ENCODE measurements at places on chromosomes 1 and 21.

GRCh38 chr1:2237773-2238172, 9.7 kb downstream of the SKI start:
- no peak for DNase-seq

GRCh38 chr1:206013026-206013795, 10.0 kb upstream of the RAB7B start:
- no peak for DNase-seq

DNA sequence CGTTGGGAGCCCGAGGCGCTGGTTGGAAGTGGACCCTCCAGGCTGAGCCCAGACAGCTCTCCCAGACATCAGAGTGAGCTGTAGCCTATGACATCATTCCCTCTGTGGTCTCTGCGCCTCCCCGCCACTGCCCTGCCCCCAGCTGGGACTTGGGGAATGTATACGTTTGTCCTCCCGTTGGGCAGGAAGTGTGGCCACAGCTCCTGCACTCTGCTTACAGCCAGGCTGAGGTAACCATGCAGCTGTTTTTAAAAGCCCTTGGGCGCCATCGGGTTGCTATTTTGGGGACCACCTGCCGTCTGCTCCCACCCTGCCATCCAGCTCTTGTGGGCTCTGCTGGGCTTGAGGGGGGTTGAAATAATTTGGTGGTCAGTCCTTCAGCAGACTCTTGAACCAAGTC, 7.8 kb downstream of the VASH2 start:
- no peak for DNase-seq

GRCh38 chr21:15354516-15354915, 289.7 kb upstream of the NRIP1 start:
- no peak for DNase-seq

GRCh38 chr1:77976433-77977076, 2.3 kb downstream of the FUBP1 start:
- no peak for DNase-seq

DNA sequence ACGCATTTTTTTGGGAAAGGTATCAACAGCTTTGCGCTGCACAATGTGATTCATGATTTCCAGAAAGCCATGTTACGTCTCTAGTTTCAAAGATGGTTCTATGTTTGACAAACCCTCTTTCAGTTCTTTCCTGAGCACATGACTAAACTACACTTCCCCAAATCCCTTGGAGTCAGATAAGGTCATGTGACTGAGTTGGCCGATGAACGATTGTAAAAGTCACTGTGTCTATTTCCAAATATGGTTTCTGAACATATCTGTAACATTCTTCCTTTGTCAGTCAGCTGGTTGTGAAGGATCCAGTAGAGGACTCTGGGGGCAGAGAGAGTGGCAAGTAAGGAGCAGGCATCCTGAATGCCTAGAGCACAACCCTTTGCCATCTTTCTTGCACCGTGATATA, 35.4 kb downstream of the TMPRSS15 start:
- no peak for DNase-seq

GRCh38 chr1:243351337-243351736, 95.5 kb downstream of the SDCCAG8 start:
- no peak for DNase-seq

GRCh38 chr1:69755647-69756046, 187.9 kb downstream of the LRRC7 start:
- DNase-seq = no peak

DNA sequence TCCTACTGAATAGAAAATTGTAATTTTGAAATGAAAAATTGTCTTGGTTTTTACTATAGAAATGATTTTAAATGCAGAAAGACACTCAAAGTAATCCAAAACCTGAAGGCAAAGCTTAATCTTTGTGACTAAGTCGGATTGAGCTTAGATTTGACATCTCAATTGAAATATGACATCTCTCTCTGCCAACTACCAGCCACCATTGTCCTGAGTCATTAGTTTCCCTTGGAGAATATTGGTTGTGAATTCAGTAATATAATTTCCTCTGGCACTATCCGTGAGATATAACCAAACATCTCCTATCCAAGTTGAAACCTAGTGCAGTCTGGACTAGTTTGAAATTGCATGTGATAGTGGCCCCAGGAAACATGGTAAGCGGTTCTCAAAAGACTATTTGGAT, 37.1 kb downstream of the PLA2G4A start:
- DNase-seq = peak; percentile 40

GRCh38 chr1:76102046-76102445, 27.5 kb downstream of the ST6GALNAC3 start:
- DNase-seq = no peak

- no peak for DNase-seq
These were observed 51.0 kb upstream of the EFHD2 start for GRCh38 chr1:15358565-15359133.

DNA sequence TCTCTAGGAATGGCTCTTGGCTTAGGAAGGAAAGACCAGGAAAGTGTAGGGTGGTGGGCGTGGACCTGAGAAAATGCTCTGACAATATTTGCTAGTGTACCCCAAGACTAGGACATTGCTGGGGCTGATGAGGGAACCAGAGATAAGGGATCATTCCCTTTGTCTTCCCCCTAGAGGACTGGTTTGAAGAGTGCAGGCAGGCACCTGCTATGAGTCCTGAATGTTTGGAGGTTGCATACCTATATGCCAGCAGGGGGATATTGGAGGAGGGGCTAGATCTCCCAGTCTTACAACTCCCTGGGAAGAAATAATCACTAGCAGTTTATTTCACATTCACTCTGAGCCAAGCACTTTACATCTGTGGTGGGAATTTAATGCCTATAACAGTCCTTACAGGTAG, 6.0 kb upstream of the BCL10 start:
- no peak for DNase-seq

- DNase-seq = no peak
These were observed 346.7 kb downstream of the USP25 start for GRCh38 chr21:16076465-16076864.

DNA sequence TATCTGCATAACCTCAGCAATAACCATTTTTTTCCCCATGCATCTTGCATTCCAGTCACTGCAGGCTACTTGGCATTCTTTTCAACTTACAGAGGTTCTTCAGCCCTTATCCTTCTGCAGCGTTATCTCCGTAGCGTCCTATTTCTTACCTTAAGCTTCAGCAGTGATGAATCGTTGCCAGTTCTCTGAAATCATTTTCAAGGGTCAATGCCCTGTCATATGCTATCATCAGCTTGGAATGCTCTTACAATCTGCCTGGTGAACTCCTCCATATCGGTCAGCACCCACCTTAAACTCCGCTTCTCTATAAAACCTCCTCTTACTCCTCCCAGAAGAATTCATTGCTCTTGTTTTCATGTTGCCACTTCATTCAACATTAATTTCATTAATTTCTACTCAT, 105.1 kb upstream of the DPH5 start:
- DNase-seq = no peak

- DNase-seq = no peak
These were observed 6.8 kb upstream of the SLAMF9 start for GRCh38 chr1:159960721-159961381.

- peak; percentile 23 for DNase-seq
These were observed 14.1 kb downstream of the AZIN2 start for GRCh38 chr1:33094971-33095604.

GRCh38 chr1:194069168-194069830, 882.9 kb upstream of the B3GALT2 start:
- DNase-seq = peak; percentile 87

DNA sequence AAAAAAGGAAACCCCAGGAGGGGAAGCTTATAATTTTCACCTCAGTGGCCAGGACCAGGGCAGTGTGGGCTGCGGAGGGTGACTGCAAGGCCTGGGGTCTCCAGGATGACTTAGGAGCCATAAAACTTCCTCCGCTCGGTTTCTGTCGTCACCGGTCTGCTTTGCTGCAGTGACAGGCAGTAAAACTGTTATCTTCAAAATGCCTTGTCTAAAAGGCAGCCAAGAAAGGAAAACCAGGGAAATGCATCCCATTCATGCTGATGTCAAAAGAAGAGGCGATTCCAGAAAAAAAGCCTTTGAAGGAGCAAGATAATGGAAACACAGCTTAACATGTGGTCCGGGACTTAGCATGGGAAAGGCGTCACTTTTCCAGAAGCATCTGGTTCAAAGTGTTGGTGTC, 42.0 kb downstream of the COL6A1 start:
- DNase-seq = no peak

- DNase-seq = no peak
These were observed 120.3 kb downstream of the PTPRU start for GRCh38 chr1:29356663-29357062.

DNA sequence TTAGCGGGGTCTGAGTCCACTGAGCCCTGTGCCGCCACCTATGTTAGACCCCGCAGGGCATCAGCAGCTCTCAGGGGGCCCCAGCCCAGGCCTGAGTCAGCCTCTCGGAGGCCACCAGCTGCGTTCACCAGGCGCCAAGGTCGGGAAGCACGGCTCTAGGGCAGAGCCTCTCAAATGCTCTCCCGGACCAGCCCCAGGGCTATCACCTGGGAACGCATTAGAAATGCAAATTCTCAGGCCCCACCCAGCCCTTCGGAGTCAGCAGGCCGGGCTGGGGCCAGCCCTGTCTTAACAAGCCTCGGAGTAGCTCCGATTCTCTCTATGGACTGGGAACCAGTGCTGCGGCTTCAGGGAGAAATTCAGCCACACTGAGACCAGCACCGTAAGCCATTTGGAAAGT, 37.2 kb upstream of the TSPEAR start:
- DNase-seq = no peak
